NCI-H446 (cell line): ENCODE measurements at places on chromosomes 7 and 10.

DNA sequence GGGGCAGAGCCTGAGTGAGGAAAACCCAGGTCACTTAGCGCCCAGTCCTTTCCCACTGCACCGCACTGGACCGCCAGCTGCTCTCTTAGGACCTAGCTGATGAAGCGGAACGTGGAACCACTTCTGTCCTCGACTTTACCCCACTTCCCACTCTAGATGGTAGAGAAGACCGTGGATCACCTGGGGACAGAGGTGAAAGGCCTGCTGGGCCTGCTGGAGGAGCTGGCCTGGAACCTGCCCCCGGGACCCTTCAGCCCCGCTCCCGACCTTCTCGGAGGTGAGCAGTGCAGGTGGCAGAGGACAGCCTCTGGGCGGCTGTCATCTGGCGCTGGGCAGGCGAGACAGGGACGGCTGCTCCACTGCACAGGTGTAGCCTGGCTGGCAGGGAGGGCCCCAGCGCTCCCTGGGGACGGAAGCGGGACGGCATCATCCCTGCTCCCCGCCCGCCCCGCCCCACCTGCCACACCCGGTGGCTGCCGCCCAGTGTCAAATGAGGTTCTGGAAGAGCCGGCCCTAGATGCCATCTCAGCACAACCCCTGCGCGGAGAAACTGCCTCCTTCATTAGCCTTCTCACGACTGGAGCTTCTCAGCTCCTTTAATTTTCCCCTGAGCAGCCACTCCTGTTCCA, 11.7 kb downstream of the PLAC9 start:
- no peak for DNase-seq

DNA sequence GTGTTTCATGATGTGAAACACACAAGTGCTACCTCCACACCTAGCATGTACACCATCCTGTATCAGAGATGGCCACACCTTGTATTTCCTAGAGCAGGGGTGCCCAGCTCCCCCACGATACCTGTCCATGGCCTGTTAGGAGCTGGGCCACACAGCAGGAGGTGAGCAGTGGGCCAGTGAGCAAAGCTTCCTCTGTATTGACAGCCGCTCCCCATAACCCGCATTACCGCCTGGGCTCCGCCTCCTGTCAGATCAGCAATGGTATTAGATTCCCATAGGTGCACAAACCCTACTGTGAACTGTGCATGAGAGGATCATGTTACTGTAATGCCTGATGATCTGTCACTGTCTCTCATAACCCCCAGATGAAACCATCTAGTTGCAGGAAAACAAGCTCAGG, 145.6 kb upstream of the RNF32 start:
- no peak for DNase-seq

GRCh38 chr7:76512941-76513816, 2.8 kb downstream of the UPK3B start:
- no peak for DNase-seq

GRCh38 chr10:28601012-28601411, 68.1 kb downstream of the WAC start:
- no peak for DNase-seq

DNA sequence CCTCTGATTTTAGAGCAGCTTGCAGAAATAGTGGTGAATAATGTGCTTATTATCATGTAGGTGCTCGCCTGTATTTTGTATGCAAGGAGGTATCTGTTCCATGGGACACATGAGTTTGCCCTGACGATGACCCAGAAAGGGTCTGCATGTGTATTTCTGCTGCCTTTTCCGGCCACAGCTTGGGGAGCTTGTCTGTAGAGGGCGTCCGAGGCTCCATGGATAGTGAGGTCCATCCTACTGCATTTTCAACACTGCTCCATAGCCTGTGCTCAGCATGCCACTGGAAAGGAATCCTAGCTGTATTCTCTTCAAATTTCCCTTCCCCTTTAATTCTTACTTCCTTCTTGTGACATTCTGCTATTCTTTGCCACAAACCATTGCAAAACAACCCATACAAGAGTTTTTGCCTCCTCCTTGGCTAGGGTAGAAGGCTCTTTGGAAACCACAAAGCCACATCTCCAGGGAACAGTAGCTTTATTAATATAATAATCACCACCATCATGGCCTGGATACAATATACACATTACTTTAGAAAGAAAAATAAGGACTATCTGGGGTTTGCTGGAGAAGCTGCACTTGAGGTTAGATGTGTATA, 127.7 kb downstream of the DYNC1I1 start:
- DNase-seq: no peak

- no peak for DNase-seq
These were observed 516.1 kb downstream of the NRG3 start for GRCh38 chr10:82390866-82391658.

GRCh38 chr10:8049865-8050555, 4.5 kb upstream of the GATA3 start:
- DNase-seq: no peak

DNA sequence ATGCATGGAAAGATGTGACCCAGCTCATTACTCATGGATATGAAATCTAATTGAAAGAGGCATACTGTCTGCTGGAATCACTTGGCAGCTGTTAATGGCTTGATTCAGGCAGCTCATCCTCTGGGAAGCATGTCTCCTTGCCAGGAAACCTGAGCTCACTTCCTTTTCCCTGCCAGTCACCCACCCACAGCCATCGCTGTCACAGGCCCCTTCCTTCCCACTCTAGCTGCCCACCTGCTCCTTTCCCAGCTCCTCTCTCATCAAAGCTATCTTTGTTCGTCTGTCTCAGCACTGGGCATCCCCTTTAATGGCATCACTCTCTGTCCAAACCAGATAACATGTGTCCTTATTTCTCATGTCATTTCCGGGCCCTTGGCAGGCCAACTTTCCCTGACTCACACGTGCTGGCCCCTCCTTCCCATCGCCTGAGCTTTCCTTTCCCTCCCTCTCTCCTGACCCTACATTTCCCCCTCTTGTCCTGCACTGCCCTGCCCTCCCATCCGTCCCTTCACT, 721.9 kb downstream of the TNS3 start:
- peak; percentile 46 for DNase-seq

DNA sequence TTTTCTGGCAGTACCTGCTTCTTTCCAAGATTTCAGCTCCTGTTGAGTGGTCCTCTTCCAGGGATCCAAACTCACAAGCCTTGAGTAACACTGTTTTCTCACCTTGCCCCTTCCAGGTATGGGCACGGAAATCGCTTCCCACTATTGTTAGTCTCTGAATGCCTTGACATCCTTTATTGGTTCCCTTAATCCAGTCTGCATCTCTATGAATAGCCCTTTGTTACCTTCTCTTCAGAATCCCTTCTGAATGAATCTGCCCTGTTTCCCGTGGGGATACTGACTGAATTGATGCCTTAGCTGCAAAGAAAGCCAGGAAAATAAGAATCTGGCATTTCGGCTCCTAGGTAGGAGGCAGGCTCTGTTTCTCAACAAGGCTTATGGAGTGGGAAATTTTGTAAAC, 467.7 kb downstream of the PLXNA4 start:
- DNase-seq: no peak

DNA sequence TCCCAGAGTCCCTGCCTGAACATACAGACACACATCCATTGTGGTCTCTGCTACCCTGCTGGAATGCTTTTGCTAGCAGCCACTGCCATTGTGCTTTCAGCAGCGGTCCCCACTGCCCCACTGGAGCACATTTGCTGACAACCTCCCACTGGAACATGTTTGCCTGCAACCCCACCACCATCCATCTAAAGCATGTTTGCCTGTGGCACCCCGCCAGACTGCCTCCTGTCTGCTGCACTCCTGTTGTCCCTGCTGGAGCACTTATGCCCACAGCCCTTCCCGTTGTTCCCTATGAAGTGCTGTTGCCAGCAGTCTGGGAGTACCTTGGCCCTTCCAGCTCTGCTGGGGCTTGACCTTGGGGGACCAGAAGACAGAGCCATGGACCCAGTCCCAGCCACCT, 136.3 kb downstream of the ARL5B start:
- peak; percentile 8 for DNase-seq

DNA sequence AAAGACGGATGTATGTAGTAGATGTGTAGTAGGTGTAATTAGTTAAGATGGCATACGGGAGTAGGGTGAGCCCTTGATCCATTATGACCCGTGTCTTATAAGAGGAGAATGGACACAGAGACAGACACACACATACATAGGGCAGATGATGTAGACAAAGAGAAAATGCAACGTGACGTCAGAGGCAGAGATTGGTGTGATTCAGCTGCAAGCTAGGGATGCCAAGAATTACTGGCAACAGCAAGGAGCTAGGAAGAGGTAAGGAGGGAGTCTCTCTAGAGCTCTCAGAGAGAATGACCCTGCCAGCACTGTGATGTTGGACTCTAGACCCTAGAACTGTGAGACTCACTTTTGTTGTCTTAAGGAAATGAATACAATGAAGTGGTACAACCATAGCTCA, 247.0 kb upstream of the HABP2 start:
- DNase-seq: no peak

DNA sequence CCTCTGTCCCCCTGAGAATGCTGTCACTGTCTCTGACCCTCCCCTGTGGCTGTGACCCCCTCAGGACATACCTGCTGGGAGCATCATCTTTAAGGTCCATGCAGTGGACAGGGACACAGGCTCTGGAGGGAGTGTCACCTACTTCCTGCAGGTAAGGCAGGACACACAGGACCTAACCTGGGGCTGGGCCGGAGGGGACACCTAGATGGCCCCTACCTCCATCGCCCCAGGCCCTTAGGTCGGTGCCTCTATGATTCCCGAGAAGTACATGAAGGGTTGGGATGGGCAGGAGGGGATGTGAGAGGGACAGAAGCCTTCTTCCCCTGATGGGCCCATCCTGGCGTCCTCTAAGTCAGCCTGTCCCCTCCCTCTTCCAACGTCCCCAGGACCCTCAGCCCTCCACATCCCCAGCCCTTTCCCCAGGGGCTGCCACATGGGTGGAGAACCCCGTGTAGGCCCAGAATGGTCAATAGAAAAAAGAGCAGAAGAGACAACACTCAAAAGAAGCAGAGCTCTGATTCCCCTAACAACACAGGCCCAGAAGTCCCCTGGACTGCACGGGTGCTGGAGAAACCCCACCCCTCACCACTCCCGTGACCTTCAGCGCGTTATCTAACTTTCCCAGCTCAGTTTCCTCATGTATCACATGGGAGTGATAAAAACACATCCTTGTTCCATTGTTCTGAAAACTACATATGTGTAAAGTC, 6.4 kb downstream of the CDHR1 start:
- no peak for DNase-seq

- no peak for DNase-seq
These were observed 106.3 kb downstream of the KLF6 start for GRCh38 chr10:3678629-3679227.

- peak; percentile 9 for DNase-seq
These were observed 193.7 kb downstream of the RNLS start for GRCh38 chr10:88389456-88389855.
